Naive B cell (primary cell): ENCODE measurements at places on chromosomes 12 and 14. TPM values are rescaled to one million over a fixed set of nuclear protein-coding genes. Genes with fewer than 3 reads are reported as not detected.

Gene TMEM179
- polyA plus RNA-seq, result not detected

Gene MYH6
- not detected for polyA plus RNA-seq

Gene MMP14
- not detected for polyA plus RNA-seq

Gene TSPAN19
- not detected for polyA plus RNA-seq

Gene TMEM121
- polyA plus RNA-seq, result 1.6 TPM

Gene ACSM4
- not detected for polyA plus RNA-seq

- no peak for DNase-seq
- H3K4me3 ChIP-seq, result no peak overlapping the region
- no peaks in the 10 kb centered on the region for H3K36me3 ChIP-seq
- no peaks in the 10 kb centered on the region for H3K4me1 ChIP-seq
- peaks cover 9% of the 10 kb centered on the region for H3K27me3 ChIP-seq
- no peak overlapping the region for H3K27ac ChIP-seq
Observed at GRCh38 chr12:13223941-13224340, 27.4 kb downstream of the EMP1 start.

DNA sequence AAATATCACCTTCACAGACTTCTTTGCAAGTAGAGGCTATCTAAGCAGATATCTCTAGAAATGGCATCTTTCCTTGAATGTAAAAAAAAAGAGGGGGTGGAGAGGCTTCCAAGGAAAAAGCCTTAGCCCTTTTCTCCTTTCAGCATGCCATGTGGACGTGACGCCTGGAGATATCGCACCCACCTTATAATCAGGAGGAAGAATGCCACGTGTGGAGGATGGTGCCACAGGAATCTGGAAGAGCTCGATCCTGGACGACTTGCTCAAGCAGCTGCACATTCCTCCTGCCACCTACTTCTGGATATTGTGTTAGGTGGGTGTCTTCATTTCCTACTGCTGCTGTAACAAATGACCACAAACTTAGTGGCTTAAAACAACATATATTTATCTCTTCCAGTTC lies 203.6 kb downstream of the NUAK1 start:
- no peaks in the 10 kb centered on the region for H3K27me3 ChIP-seq
- H3K27ac ChIP-seq, result no peak overlapping the region
- no peak overlapping the region for H3K4me3 ChIP-seq
- H3K4me1 ChIP-seq, result no peaks in the 10 kb centered on the region
- DNase-seq, result no peak
- H3K36me3 ChIP-seq, result no peaks in the 10 kb centered on the region

DNA sequence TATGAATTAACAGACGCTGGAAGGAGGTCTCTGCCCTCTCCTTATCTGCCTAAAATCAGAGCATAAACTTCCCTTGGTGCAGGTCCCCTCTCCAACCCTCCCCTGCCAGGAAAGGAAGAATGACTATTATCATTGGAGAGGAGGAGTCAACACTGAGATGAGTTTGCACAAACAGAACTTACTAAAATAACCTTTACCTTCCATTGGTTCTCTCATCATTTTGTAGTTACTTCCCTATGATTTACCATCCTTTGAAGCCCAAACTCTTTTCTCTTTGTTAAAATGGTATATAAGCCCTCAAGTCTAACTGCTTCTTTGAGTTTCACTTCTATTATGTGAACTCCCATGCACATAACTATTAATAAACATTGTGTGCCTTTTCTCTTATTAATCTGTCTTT lies 64.2 kb upstream of the EEA1 start:
- no peaks in the 10 kb centered on the region for H3K36me3 ChIP-seq
- no peak overlapping the region for H3K27ac ChIP-seq
- peaks cover 36% of the 10 kb centered on the region for H3K4me1 ChIP-seq
- no peaks in the 10 kb centered on the region for H3K27me3 ChIP-seq
- DNase-seq, result no peak
- no peak overlapping the region for H3K4me3 ChIP-seq

GRCh38 chr12:76462668-76463224 lies 96.8 kb downstream of the OSBPL8 start:
- H3K27ac ChIP-seq, result no peak overlapping the region
- H3K4me1 ChIP-seq, result peaks cover 25% of the 10 kb centered on the region
- H3K4me3 ChIP-seq, result no peak overlapping the region
- DNase-seq, result no peak
- H3K27me3 ChIP-seq, result no peaks in the 10 kb centered on the region
- no peaks in the 10 kb centered on the region for H3K36me3 ChIP-seq

DNA sequence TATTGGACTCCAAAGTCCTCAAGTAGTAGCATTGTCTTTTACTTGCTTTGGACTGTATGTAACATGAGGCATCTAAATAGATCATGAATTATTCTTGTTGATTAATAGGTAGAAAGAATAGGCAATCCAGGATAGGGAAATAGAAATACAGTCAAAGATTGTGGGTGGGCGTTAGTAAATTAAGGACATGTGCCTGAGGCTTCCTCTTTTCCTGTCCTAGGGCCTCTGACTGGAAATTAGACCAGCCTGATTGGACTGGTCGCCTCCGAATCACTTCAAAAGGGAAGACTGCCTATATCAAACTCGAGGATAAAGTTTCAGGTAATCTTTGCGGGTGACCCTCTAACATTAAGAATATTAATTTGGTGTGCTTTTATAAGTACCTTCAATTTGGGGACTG lies 7.6 kb downstream of the NECAP1 start:
- peak overlapping the region; percentile 89 for H3K27ac ChIP-seq
- no peak for DNase-seq
- H3K36me3 ChIP-seq, result peaks cover 27% of the 10 kb centered on the region
- no peaks in the 10 kb centered on the region for H3K27me3 ChIP-seq
- no peak overlapping the region for H3K4me3 ChIP-seq
- H3K4me1 ChIP-seq, result peaks cover 20% of the 10 kb centered on the region

DNA sequence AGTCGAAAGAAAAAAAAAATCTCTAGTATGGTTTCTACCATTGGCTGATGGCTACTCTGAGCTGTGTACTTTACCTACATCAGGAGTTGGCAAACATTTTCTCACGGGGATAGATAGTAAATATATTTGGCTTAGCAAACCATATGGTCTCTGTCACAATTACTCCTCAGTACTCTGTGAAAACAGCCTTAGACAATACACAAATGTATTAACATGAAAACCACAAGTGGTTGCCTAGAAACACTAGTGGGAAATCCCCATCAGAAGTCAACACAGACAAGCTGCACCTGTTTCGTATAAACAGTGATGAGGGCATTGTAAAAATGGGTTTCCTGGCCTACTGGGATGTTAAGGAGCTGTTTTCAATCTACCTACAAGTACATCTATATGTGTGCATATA lies 84.6 kb upstream of the NAV3 start:
- no peak overlapping the region for H3K4me3 ChIP-seq
- peak overlapping the region; percentile 30 for H3K27ac ChIP-seq
- no peaks in the 10 kb centered on the region for H3K4me1 ChIP-seq
- H3K36me3 ChIP-seq, result no peaks in the 10 kb centered on the region
- DNase-seq, result no peak

GRCh38 chr14:23639048-23639890 lies 3.1 kb downstream of the DHRS2 start:
- no peaks in the 10 kb centered on the region for H3K4me1 ChIP-seq
- no peak overlapping the region for H3K27ac ChIP-seq
- H3K36me3 ChIP-seq, result no peaks in the 10 kb centered on the region
- no peak for DNase-seq
- H3K4me3 ChIP-seq, result no peak overlapping the region

DNA sequence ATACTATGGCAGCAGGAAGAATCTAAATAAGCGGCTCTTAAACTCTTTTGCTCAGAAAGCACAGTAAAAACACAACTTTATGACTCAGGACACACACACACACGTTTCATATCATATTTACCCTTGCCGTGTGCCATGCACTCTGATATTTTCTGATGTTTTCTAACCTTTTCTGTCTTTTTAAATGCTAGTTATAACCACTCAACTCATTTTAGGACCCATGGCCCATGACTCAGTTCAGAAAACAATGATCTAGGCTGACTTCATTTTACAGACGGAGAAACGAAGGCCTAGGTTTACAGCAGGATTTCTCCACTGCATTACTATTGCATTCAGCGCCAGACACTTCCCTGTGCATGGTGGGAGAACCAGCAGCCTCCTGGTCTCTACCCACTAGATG lies 9.1 kb downstream of the VWF start:
- H3K4me1 ChIP-seq, result no peaks in the 10 kb centered on the region
- H3K27ac ChIP-seq, result no peak overlapping the region
- peaks cover 8% of the 10 kb centered on the region for H3K27me3 ChIP-seq
- DNase-seq, result no peak
- H3K4me3 ChIP-seq, result no peak overlapping the region
